ENCODE measurements at places on chromosomes 12 and 14.

GRCh38 chr12:68359674-68360073 is 27.5 kb upstream of the MDM1 start:
- no peak for DNase-seq

DNA sequence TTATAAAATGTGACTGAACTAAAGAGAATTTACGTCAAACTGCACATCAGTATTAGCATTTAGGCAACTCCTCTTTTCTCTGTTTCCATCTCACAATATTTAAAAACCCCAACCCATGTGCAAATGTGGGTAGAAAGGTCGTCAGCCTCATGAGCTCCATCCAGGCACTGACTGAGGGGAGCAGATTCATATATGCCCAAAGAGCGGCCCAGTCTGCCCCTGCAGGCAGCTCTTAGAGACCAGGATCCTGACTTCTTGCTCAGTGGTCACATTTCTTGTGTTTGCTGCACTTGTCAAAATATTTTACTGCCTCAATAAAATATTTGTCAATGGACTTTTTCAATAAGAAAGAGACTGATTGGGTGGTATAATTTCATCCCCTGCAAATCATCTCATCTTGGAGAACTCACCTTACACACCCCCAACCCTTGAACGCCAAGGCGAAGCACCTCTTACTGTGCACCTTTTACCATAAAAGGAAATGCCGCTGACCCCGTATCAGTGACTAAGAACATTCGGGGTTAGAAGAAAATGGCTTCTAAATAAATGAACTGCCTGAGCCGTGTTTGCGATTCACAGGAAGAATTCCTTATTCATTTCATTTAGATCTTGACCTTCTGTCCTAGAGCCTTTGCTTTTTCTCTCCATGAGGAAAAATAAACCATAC is 418.8 kb downstream of the BCL11B start:
- DNase-seq, result no peak

GRCh38 chr14:69675245-69675583 is 63.8 kb downstream of the SUSD6 start:
- DNase-seq, result no peak

- no peak for DNase-seq
These were observed 89.6 kb downstream of the NUAK1 start for GRCh38 chr12:106049105-106049504.

- DNase-seq, result no peak
These were observed 92.8 kb upstream of the TMTC2 start for GRCh38 chr12:82593901-82594396.

DNA sequence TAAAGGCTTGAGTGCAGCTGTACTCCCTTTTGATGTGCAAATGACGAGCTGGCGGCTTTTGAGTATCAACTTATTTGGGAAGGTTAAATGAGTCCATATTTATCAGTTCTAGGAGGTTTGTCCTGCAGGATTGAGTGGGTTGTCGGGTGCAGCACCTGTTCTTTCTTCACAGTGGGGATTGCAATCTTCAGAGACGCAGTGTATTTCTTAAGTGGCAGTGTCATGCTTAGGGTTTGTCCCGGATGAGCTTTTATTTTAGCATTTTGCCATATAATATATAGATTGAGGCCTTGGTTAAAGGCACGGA is 1.2 kb downstream of the FUT8 start:
- DNase-seq, result no peak

DNA sequence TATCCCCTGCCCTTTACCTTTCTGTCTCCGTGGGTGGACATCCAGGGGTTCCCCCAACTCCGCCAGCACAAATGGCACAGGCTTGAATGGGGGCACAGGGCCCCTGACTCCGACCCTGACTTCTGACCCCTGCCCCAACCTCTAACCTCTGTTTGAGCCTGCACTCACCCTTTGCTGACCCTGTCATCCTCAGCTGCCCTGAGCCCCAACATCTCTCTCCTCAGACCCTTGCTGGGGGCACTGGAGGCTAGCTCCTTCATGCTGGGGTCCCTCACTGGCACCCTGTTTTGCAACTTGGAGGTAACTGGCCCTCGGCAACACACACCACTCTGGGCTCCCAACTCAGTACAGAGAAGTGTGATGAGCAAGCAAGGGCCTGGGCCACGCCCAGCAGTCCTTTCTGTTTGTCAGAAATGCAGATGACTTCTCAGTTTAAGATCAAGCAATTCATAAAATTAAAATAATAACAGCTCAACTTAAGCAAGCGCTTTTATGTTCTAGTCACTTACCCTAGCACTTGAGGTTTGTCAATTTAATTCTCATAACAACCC is 2.1 kb downstream of the IFI27 start:
- no peak for DNase-seq

GRCh38 chr12:84542289-84542688 is 370.3 kb downstream of the SLC6A15 start:
- no peak for DNase-seq

DNA sequence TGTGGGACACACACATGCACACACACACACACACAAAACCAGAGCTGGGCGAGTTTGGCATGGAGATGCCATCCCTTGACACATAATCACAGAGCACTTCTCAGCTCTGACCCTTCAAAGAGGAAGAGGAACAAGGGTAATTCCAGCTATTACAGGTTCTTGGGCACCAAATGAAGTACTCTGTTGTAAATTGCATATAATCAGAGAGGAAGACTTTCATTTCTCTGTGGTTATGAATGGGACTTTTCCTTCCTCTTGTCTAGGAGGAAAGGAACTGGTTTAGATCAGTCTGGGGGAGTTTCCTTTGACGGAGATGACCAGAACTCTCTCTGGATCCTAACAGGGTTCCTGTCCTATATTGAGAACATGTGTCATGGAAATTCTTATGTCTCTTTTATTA is 26.4 kb upstream of the FGF6 start:
- no peak for DNase-seq

DNA sequence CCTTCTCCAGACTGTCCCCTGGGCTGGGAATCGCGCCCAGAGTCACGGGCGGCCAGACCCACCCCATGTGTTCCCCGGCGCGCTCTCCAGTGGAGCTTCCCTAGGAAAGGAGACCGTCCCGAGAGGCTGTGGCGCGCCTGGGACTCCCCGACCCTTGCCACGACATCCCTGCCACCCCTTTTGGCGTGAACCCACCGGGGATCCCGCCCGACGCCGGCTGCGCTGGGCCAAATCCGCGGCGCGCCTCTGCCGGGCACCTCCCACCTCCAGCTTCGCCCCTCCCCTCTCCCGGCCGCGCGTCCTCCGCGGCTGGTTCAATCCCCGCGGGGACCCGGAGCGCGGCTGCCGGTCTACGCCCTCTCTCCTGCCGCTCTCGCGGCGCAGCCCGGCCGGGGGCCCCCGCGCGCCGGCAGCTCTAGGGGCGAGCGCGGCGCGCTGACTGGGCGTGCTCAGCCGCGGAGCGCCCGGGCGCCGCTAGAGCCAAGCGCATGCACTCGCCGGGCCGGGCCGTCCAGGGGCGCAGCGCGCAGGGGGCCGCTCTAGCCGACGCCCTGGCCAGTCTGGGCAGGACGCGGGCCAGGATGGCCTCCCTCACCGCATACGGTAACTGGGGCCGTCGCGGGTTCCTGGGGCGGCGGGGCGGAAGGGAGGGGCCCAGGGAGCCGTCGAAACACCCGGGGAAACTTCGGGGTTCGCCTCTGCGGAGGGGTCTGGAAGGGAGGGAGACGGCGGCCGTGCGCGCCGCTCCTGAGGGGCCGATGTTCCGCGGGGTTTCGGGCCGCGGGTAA is 77.4 kb upstream of the ANO4 start:
- no peak for DNase-seq

GRCh38 chr14:72657214-72657921 is 236.5 kb downstream of the DPF3 start:
- no peak for DNase-seq

DNA sequence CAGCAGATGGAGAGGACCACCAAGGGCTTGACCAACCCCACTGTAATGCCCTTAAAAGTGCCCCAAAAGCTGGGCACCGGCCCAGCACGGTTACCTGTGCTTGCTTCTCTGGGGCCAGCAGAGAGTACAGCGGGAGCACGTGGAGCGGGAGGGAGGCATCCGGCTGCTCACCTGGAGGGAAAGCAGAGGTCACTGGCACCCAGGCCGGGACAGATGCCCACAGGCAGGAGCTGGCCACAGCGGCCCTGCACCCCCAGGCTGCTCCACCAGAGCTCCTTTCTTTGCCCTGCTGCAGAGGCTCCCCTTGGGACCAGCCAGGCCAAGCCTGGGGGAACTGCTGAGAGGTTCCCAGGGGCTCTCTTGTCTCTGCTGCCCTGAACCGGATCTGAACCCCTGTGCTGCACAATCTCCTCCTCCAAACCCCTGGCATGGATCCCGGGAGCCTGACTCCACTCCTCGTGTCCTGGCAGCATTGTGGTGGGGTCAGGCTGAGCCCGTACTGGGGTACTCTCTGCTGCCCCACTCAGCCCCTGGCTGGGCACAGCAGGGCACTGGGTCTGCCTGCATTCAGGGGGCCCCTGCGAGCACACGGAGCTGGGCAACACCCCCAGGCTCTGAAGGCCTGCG is 24.0 kb downstream of the DHX37 start:
- DNase-seq, result no peak

GRCh38 chr12:77010691-77011548 is 54.4 kb downstream of the E2F7 start:
- peak; percentile 18 for DNase-seq
